ENCODE measurements at places on chromosomes 4 and X.

DNA sequence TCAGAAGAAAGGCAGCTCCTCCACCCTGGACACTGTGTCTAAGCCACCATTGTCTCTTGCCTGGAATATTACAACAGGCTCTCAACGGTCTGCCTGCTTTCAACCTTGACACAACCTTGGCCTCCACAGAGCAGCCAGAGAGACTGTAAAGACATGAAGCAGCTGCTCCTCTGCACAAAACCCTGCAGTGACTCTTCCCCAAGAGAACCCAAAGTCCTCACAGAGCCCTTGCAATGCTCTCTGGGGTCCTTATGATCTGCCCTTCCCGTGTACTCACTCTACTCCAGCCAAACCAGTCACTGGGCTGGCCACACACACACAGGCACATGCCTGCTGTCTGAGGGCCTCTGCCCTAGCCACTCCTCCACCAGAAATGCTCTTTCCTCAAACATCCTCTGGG, 75.9 kb upstream of the CPEB2 start:
- DNase-seq = no peak

GRCh38 chr4:57193209-57193810, 83.1 kb upstream of the IGFBP7 start:
- DNase-seq = no peak

DNA sequence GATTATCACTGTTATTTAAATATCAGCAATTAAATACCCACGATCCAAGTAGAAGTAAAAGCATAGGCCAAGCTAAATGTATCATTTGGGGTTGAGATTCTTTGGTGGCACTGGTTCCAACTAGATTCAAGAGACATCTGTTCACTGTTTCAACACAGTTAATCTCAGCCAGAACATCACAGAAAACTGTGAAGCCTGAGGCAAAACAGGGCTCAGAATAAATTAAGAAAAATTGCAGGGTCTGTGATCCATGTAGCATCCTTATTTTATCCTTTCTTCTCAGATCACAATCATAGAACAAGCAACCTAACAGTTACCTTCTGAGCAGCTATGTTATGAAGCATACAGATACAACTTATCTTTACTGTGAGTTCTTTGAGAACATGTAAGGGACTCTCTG, 23.7 kb downstream of the YTHDC1 start:
- no peak for DNase-seq

GRCh38 chr4:172721659-172722058, 447.0 kb upstream of the GALNT7 start:
- peak; percentile 85 for DNase-seq

GRCh38 chr4:42404001-42404400, 6.7 kb downstream of the SHISA3 start:
- no peak for DNase-seq

DNA sequence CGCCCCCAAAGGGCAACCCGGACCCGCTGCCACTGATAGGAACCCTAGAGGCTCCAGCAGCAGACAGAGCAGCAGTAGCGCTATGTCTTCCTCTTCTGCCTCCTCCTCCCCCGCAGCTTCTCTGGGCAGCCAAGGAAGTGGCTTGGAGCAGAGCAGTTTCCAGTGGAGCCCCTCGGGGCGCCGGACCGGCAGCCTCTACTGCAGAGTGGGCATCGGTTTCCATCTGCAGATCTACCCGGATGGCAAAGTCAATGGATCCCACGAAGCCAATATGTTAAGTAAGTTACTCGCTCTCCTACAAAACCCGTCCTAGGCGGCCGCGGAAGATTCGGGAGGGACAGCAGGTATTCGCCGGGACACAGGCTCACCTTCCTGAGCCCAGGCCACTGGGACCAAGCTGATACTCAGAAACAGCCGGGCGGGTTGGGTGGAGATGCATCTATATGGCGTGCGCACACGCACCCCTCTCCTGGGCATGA, 477 bp downstream of the FGF5 start:
- DNase-seq = peak; percentile 19

DNA sequence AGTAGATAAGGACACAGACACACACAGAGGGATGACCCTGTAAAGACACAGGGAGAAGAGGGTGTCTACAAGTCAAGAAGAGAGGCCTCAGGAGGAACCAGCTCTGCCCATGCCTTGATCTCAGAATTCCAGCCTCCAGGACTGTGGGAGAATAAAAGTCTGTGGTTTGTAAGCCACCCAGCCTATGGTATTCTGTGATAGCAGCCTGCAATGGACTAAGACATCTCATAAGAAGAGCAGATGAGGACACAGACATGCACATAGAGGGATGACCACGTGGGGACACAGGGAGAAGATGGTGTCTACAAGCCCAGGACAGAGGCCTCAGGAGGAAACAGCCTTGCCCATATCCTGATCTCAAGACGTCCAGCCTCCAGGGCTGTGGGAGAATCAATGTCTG, 9.4 kb downstream of the XG start:
- no peak for DNase-seq

- no peak for DNase-seq
Measured at GRCh38 chr4:73277201-73277600, 18.6 kb upstream of the ANKRD17 start.

- DNase-seq = no peak
Measured at GRCh38 chr4:16032396-16032770, 51.4 kb downstream of the PROM1 start.

- DNase-seq = no peak
Measured at GRCh38 chrX:69396916-69397315, 107.2 kb upstream of the NALF2 start.

GRCh38 chr4:38461342-38461741, 202.7 kb upstream of the KLF3 start:
- DNase-seq = no peak

DNA sequence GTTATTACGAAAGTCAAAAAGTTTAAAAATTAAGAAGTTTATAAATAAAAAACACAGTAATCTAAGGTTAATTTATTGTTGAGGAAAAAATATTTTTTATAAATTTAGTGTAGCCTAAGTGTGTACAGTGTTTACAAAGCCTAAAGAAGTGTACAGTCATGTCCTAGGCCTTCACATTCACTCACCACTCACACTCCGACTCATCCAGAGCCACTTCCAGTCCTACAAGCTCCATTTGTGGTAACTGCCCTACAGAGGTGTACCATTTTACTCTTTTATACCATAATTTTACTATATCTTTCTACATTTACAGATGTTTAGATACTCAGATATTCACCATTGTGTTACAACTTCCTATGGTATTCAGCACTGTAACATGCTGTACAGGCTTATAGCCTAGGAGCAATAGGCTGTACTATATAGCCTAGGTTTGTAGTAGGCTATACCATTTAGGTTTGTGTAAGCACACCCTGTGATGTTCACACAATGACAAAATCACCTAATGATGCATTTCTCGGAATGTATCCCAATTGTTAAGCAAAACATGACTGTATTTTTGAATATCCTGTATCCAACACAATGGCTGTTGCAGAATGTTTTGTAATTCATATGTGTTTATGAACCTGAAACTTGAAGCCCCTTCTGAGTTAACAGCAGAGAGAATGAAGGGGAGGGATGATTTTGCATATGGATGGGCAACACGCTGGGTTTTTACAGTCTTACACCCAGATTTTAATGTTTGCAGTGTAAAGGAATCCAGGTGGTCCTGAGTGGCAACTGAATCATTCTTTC, 3.1 kb downstream of the PPBP start:
- no peak for DNase-seq

GRCh38 chr4:102103368-102103767, 241.9 kb downstream of the SLC39A8 start:
- DNase-seq = no peak

- no peak for DNase-seq
Measured at GRCh38 chr4:95549246-95550114, 707 bp upstream of the UNC5C start.

DNA sequence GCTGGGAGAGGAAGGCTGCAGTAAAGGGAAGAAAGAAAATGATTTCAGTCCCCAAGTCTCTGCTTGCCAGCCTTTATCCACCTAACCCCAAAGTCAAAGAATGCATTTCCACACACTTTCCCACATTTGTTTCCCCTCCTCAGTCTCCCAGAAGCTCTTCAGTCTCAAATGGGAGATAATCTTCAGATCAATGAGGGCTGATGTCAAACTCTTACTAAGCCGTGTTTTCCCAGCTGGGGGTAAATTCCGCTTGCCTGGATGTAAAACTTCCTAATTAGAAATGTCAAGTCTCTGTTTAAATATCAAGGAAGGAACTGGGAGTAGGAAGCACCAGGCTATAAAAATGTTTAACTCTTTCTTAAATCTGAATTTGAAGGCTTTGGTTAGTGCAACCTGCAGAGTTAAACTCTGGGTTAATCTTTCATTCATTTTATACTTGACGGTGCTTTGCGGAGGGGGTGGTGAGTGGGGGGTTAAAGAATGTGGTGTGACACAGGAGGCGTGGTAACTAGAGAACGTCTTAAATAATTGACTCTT, 601.4 kb upstream of the ACTRT1 start:
- DNase-seq = no peak

DNA sequence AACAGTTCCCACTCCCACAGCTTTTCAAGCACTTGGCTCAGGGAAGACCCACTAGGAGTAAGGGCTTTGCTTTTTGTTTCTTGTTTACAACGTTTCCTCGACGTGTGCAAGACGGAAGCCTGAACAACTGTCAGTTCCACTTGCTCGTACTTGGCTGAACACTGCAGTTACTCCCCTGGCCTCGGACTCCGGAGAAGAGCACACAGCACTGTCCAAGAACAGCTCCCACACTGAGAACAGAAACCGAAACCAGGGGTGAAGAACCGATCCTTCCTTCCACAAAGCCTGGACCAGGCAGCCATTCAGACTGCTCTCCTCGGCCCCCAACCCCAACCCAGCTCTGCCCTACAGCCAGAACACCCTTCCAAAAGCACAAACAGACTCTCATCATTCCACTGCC, 25.5 kb downstream of the IRF2 start:
- DNase-seq = no peak

DNA sequence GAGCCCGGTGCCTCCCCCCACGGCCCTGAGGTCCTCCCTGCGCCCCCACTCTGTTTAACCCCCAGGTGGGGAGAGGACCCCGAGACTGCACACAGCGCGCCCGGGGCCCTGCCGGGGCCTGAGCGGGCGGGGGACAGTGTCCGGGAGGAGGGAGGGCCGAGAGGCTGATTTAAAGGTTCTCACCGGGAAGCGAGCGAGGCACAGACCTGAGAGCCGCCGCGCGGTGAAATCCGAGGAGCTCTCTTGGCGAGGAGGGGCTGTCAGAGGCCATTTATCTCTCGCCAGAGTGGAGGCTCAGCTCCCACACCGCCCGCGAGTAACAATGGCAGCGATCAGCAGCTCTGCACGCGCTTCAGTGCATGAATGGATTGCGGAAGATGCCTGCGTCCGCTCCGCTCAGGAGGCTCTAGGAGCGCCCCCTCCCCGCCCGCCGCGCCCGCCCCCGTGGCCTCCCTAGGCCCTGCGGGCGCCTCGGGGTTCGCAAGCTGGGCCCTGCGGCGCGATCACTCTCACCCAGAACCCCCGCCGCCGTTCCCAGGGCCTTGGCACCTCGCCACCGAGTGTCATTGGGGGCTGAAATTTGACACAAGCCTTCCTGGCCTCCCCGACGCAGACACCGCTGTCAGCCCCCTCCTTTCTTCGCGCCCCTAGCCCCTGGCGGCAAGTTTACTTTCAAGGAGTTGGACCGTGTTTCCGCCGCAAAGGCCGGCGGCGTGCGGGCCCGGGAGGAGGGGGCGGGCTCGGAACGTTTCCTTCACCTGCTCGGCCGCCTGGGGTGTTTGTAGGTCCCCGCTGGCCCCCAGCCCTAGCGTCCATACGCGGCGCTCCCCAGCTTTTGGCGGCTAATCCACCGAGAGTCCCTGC, 48.7 kb upstream of the BCOR start:
- DNase-seq = no peak

GRCh38 chrX:72572248-72573157, at the start of gene HDAC8:
Gene HDAC8, minus strand, starts transcription at chrX:72572843. Its CDS starts 82 bp downstream, at chrX:72572761.
- peak; percentile 66 for DNase-seq

- no peak for DNase-seq
Measured at GRCh38 chr4:127540497-127541025, 92.2 kb upstream of the INTU start.

DNA sequence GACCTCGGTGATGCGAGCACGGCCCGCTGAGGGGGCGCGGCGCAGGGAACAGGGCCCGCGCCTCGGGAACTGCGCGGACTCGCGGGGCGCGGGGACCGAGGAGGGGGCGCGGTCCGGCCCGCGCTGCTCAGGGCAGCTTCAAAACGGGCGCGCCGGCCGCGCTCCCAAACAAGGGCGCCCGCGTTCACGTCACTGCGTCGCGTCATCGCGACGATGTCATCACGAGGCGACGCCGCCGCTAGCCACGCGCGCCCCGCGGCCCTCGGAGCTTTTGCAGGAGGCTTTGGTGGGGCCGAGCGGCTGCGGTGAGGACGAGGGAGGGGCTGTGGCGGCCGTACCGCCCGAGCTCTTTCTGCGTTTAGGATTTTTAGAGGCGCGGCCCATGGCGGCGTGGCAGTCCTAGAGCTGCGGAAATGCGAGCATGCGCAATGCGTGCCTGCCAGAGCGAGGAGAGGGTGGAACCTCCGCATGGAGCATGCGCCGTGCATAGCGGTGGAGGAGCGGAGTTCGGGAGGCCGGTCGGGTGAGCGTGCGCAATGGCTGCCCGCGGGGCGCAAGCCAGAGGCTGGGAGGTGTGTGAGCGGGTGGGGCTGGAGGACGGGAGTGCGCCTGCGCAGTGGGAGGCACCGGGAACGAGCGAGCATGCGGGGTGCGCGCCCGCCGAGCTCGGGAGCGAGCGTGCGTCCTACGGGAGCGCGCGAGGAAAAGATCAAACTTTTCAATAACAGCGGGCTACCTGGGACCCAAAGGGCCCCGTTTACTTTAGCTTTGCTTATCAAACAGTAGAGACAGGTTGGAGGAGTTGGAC, at the start of gene PPP2R3B:
Gene PPP2R3B, minus strand, starts transcription at position 140 of the 808 bp plus-strand sequence. CDS start 216 bp downstream, outside the sequence.
- no peak for DNase-seq

DNA sequence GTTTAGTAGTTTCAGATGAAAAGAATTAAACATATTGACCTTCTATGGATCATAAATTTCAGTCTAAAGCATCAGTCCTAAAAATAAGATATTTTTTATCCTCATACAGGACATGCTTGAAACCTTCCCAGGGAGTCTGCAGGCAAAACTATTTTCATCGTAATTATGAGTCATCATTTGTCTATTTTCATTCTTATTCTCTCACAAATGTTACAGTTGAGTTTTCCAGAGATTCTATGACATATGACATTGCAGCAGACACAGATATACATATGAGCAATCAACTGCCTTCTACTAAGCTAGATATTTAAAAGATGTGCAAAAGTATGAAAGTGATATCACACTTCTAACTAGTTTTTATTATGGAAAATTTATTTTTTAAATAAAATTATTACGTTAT, 398.0 kb downstream of the MAGEB5 start:
- no peak for DNase-seq

All from NCI-H1436 (cell line).